IPS DF 19.7 (cell line): ENCODE measurements at places on chromosomes 6 and 20.

GRCh38 chr6:139628270-139628669 lies 253.8 kb upstream of the CITED2 start:
- no peak for DNase-seq

- DNase-seq, result no peak
These were observed 61.6 kb upstream of the TNFRSF21 start for GRCh38 chr6:47371139-47371869.

DNA sequence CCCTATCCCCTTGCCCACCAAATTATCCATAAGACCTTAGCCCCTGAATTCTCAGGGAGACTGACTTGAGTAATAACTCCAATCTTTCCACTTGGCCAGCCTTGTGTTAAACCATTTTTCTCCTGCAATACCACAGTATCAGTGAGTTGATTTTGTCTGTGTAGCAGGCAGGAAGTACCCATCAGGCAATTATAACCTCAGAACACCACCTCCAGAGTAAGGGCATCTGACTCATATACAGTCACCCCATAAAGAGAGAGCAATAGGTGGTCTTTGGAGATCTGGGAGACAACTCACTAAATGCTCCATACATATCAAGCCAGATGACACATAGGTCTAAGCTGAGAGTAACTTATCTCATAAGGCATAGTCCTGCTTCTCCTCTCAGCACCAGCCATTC lies 83.7 kb downstream of the FILIP1 start:
- DNase-seq, result no peak

GRCh38 chr20:63594043-63594561 lies 20.1 kb upstream of the HELZ2 start:
- DNase-seq, result no peak

DNA sequence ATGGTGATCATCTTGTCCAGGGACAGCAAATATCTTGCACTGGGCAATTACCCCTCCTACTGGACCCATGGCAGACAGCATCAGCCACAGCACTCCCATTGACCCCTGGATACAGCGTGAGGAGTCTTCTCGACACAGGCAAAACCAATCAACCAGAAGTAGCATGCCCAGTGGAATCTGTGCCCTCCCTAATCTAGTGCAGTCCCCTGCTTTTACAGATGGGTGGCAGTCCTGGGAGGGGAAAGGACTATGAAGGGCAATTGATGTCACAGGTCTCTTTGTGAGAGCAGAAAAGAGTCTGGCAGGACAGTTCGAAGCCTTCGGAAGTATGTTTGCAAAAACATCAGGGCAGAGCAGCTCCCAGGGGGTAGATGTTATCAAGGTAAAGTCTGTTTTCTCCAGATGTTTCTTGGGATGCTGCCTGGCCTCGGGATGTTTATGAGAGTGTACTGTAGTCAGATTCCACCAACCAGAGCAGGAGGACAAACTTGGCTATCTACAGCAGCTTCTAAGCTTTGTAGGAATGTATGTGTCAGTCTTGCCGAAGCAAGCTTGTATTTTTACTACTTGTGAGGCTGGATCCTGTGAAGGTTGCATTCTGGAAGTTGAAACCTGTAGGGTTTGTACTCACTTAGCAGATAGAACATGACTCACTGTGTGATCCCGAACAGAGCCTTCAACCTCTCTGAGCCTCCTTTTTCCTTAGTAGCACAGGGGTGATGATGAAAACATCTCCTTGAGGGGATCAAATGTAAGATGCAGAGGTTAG lies 63.0 kb upstream of the MYL9 start:
- DNase-seq, result no peak

DNA sequence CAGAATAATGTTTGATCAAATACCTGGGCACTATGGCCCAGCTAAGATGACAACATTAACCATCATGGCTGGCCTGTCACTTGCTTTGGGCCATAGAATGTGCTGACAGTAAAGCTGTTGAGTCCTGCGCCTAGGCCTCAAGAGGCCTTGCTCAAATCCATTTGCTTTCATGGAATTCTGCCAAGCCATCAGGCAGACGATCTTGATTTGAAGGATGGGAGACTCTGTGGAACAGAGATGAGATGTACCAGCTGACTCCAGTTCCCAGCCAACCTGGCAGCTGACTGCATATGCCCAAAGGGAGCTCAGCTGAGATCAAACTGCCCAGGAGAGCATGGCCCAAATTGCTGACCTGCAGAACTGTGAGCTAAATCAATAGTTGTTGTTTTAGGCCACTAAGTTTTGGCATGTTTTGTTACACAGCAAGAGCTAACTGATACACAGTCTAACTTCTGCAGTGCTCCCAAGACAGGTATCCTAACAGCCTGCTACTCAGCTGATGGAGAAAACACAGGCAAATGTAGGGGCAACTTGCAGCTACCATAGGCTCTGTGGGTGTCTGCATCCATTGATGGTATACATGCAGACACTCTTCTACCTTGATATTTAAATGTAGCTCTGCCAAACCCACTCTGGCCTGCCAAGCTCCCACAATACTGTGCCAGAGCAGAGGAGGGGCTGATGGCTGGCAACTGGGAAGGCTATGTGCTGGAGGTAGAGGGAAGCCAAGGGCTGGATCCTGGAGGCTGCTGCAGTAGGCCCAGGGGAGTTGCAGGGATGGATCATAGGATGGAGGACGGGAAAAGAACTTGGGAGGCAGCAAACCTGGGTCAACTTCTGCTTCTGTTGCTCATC lies 55.2 kb upstream of the RNF24 start:
- no peak for DNase-seq

DNA sequence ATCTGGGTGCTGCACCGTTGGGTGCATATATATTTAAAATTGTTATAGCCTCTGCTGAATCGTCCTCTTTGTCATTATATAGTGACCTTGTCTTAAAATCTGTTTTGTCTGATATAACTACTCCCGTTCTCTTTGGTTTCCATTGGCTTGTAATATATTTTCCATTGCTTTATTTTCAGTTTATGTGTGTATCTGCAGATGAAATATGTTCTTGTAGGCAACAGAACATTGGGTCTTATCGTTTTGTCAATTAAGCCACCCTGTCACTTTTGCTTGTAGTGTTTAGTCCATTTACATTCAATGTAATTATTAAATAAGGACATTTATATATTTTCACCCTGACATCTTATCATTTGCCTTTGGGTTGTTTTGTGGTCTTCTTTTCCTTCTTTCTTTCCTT lies 933.9 kb downstream of the EPHA7 start:
- no peak for DNase-seq
